ENCODE measurements at places on chromosomes 1 and 21. TPM values are rescaled to one million over a fixed set of nuclear protein-coding genes. Genes with fewer than 3 reads are reported as not detected.

ATP6V1G3 gene
- not detected for total RNA-seq

ST6GALNAC3 gene
- 5.8 TPM for total RNA-seq

PLA2G2A gene
- total RNA-seq: 14.9 TPM

RERE gene
- 75.5 TPM for total RNA-seq

MEX3A gene
- total RNA-seq: not detected

SPRR4 gene
- not detected for total RNA-seq

LRRC7 gene
- not detected for total RNA-seq

TMEM52 gene
- 3.4 TPM for total RNA-seq

GRCh38 chr1:55382806-55383305, 167.7 kb upstream of the USP24 start:
- H3K27ac ChIP-seq: no peak overlapping the region
- H3K27me3 ChIP-seq: no peaks in the 10 kb centered on the region
- H3K4me3 ChIP-seq: no peak overlapping the region
- no peaks in the 10 kb centered on the region for H3K4me1 ChIP-seq
- peak; percentile 14 for DNase-seq
- H3K36me3 ChIP-seq: no peaks in the 10 kb centered on the region

GRCh38 chr1:119485201-119485600, 21.8 kb upstream of the HSD3B1 start:
- no peaks in the 10 kb centered on the region for H3K36me3 ChIP-seq

DNA sequence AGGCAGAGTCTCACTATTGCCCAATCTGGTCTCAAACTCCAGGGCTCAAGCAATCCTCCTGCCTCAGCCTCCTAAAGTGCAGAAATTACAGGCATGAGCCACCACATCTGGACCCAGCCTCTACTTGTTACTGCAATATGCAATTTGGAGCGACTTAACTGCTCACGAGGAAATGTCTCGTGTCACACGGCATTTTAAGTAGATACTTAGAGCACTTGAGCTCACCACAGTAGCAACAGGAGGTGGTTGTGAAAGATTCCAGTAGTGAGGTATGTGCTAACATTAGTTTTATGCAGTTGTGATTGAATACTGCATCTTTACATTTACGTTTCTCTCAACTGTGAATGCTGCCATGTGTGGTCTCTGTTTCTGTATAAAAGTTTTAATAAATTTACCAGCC, 5.8 kb upstream of the NDUFV3 start:
- no peak overlapping the region for H3K27ac ChIP-seq
- H3K4me1 ChIP-seq: no peaks in the 10 kb centered on the region
- H3K27me3 ChIP-seq: no peaks in the 10 kb centered on the region
- peak; percentile 67 for DNase-seq

- no peak overlapping the region for H3K4me3 ChIP-seq
- H3K27ac ChIP-seq: no peak overlapping the region
- no peaks in the 10 kb centered on the region for H3K27me3 ChIP-seq
- H3K36me3 ChIP-seq: peaks cover 39% of the 10 kb centered on the region
- peaks cover 8% of the 10 kb centered on the region for H3K4me1 ChIP-seq
- DNase-seq: no peak
Observed at GRCh38 chr21:32331444-32332305, 33.0 kb downstream of the MRAP start.

DNA sequence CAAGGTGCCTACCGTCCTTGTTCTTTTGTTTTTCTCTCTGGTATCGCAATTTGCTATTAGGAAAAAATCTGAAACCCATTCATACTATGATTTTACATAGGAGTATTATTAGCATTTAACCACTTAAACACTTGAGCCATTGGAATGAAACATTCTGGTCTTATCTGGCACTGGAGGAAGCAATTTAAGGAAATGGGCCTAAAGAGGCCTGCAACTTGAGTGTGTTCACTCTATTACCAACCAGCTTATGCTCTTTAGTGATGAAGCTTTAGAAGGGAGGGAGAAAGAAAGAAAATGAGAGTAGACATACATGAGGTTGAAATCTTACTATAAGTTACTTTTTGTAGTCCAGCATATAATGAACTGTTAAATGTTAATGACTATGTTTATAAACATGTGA, 5.7 kb downstream of the GJA5 start:
- no peak overlapping the region for H3K27ac ChIP-seq
- H3K36me3 ChIP-seq: no peaks in the 10 kb centered on the region
- peaks cover 29% of the 10 kb centered on the region for H3K4me1 ChIP-seq
- DNase-seq: no peak
- H3K4me3 ChIP-seq: no peak overlapping the region

DNA sequence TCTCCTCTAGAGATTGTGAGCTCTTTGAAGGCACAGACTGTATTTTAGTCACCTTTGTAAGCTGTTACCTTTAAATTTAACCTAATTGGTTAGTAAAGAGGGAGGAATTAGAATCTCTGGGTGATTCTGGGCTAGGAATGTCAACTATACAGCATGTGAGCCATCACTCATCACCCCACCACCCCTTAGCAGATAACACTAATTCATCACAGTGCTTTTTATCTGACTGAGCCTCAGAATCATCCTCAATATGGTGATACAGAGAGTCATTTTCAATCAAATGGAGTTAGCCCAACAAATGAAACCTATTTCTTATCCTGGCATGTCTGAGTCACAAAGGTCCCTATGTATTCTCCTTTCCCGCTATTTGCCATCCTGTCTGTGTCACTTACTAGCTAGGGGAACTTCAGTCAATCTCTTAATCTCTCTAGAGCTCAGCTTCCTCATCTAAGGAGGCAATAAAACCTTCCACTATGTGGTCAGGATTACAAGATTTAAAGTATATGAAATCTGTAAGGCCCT, 13.3 kb downstream of the KCNJ10 start:
- no peaks in the 10 kb centered on the region for H3K4me1 ChIP-seq
- DNase-seq: no peak
- H3K27ac ChIP-seq: no peak overlapping the region

- H3K4me3 ChIP-seq: no peak overlapping the region
- no peaks in the 10 kb centered on the region for H3K36me3 ChIP-seq
- no peaks in the 10 kb centered on the region for H3K27me3 ChIP-seq
- no peaks in the 10 kb centered on the region for H3K4me1 ChIP-seq
- no peak overlapping the region for H3K27ac ChIP-seq
Observed at GRCh38 chr1:238346340-238346739, 455.6 kb upstream of the ZP4 start.

Measured in upper lobe of left lung (tissue), 6 donors.